ENCODE measurements at places on chromosomes 6 and 20. TPM values are rescaled to one million over a fixed set of nuclear protein-coding genes. Genes with fewer than 3 reads are reported as not detected.

DNA sequence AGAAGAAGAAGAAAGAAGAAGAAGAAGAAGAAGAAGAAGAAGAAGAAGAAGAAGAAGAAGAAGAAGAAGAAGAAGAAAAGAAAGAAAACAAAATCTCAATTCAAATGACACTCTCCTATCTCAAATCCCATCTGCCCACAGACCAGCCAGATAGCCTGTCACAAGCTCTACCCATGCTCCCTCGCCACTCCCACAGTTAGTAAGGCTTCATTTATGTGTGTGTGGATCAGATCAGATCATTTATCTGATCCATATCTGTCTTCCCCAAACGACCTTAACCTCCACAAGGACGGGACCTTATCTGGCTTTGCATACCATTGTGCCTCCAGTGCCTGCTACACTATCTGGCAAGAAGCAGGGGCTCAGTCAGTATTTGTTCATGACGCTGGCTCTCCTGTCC lies 81.9 kb upstream of the RREB1 start:
- no peak for DNase-seq

The MED23 gene
- 19.3 TPM for total RNA-seq

DNA sequence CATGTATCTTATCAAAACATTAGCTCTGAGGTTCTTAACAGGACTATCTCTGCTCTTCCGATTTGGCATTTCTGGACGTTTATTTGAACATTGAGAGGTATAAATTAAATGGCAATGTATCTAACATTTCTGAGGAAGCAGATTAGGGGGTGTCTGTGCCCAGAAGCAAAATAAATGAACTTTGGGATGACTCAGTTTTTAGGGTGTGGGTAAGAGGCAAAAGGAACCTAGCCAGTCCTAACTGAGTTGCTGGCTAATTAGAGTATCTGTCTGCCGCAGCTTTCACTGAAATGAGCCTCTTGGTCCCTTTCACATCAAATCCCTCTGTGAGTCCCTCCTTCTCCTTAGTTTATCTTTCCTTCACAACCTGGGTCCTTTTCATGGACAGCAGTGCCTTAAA lies 1.1 kb downstream of the RNF144B start:
- no peak for DNase-seq

The BPIFB1 gene
- not detected for total RNA-seq

DNA sequence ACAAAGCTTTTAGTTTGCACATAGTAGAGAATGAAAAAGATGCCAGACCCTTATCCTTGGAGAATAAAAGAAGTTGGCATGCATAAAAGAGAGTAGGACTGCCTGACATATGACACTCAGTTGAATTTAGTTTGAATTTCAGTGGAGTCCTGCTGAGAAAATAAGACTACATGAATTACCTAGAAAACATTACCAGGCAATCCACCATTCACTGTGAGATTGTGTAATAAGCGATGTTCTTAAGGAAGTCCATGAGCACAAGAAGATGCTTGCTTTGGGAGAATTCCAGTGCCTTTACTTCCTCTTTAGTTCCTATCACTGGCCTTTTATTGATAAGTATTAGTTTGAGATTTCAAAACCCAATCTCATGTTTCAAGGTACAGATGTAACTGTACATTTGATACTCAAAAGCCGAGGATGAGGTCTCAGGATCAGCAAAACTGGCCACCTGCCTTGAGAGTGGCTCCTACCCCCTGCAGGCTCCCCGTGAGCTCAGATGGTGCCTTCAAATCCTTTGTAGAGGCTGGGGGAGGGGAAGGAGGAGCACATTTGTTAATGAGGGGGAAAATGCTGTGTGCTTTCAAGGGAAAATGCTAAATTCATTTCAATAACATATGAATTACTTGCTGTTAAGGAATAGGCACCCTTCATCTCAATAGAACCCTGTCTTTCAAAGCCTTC lies 11.2 kb upstream of the UNC93A start:
- DNase-seq, result no peak

DNA sequence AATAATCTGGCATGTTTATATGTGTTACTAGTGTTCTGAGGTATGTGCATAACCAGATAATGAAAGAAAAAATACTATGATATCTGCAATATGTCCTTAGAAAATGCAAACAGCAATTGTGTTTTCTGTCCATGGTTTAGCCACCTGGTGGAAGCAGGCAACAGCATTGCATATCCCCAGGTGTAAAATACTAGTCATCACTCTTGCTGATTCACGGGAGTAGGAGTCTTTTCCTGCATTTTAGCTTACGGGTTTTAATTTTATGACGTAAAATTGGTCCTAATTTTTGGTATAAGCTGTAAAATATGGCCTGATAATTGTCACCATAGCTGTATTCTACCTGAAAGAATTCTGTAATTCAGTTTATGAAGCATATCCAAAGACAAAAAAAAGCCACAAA lies 2.5 kb downstream of the RNF182 start:
- no peak for DNase-seq

The PSORS1C2 gene
- total RNA-seq, result not detected

GRCh38 chr6:134937426-134937825 lies 12.5 kb downstream of the ALDH8A1 start:
- DNase-seq, result no peak
